ENCODE measurements at places on chromosomes 6 and 20. TPM values are rescaled to one million over a fixed set of nuclear protein-coding genes. Genes with fewer than 3 reads are reported as not detected.

DNA sequence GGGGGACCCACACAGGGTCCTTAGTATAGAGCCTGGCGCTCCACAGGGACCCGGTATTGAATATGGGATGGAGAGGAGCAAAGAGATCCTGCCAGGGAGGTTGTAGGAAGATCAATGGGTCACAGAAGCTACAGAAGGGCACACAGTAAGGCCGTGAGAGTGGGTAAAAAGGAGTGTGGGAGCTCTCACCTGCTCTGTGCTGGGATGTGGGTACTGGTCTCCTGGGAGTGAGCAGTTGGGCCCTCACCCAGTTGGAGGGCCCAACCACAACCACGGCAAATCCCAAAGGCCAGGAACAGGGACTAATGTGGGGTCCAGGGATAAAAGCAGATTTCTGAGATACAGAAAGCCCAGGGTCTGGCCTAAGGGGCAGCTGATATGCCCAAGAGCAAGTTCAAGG lies 73.4 kb upstream of the RNF24 start:
- no peak for DNase-seq

DNA sequence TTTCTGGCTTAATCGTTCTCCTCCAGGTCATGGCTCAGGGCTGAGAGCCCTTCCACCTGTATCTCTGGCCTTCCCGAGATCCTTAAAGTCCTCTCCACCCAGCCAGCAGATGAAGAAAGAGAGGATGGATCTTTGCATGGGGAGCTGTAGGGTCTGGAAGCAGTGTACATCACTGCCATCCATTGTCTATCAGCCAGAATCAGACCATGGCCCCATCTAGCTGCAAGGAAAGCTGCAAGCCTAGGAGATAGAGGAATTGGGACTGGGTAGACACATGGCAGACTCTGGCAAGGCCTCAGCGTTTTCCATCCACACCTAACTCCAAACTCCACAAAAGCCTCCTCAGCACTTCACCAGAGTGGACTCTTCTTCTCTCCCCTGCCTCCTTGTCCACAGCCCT lies 113.8 kb upstream of the MAFB start:
- DNase-seq = no peak

- DNase-seq = no peak
Measured at GRCh38 chr6:28901831-28902230, 22.0 kb downstream of the TRIM27 start.

DNA sequence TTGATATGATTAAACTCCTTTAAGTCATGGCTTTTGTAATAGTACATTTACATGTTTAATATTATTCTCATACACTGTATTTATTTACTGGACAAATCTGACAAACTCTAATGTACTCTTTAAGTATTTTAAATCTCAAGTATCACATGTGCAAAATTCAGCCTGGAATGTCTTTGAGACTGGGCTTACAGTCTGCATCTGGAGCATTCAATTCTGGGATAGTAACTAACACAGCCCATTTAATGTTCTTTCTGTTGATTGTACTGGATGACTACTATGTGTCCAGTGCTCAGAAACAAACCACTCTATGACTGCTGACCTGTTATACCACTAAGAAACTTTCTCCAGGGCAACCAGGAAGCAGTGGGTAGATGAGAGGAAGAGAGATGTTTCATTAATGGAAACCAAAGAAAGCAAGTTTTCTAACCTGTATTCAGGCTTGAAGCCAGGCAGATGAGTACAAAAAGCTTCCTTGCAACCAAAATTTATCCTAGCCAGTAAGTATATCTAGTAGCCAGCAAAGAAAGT lies 26.8 kb downstream of the FBXL4 start:
- no peak for DNase-seq

DNA sequence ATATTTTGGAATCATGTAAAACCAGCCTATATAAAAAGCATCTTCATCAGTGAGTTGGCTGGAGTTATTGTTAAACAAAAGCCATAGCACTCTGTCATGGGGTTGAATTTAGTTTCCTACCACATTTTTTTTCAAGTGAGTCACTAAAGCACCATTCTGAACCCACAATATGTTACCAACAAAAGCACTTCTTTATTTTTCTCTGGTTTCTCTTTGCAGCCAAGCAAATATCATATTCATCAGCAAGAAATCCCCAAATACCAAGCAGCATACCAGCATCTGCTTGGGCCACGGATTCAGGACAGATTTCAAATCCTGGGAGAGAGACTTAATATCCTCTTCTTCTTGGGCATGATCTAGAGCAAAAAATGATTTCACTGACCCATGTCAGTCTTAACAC lies 441.4 kb downstream of the BCKDHB start:
- no peak for DNase-seq

- no peak for DNase-seq
Measured at GRCh38 chr20:63032861-63033793, 26.4 kb upstream of the BHLHE23 start.

Gene ULBP3
- polyA plus RNA-seq = 1.9 TPM

Gene CALHM4
- polyA plus RNA-seq = not detected

Gene CDSN
- polyA plus RNA-seq = 0.06 TPM

Measured in forelimb muscle (tissue), 1 donor.